Upper lobe of left lung (tissue), 6 donors: ENCODE measurements at places on chromosomes 16 and 17.
A peak's percentile ranks its signal among the peaks of the same experiment; 100 is the strongest.

DNA sequence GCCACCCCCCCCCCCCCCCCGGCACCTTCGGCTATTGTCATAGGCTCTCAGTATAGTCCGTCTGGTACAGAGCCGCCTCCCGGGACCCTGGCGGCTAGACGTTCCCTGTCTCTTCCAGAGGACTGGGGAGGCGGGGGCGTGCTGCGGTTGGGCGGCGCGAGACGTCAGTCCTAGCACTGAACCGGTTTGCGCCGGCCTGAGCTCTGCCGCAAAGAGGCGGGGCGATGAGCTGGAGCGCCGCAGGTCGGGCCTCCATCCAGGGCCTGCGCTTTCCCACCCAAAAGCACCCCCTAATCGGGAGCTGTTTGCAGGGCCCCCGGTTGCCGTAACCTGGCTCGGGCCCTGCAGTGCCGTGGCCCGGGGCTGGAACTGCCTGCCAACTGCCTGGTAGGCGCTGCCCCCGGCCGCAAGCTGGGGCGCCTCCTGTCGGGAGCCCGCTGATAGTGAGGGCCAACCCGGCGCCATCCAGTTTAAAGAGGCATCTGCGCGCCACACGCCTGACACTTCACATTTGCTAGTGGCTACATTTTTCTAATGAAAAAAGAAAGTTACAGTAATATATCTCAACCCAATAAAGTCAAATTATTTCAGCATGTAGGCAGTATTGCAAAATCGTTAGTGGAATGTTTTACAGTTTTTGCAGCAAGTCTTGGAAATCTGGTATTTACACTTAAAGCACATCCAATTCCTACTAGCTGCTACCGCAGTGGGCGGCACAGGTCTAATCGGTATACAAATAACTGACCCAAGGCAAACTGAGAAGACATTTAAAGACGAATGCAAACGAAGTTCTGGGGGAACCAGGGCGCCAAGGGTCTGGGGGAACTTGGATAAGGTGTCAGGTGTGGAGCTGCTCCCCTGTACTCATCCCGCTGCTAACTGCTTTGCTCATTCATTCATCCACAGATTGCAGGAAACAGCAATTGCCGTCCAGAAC is 753 bp upstream of the USP22 start:
- no peaks in the 10 kb centered on the region for H3K36me3 ChIP-seq
- peak; percentile 98 for DNase-seq
- H3K4me1 ChIP-seq: peaks cover 39% of the 10 kb centered on the region
- peak overlapping the region; percentile 53 for H3K4me3 ChIP-seq
- H3K27ac ChIP-seq: peak overlapping the region; percentile 100

DNA sequence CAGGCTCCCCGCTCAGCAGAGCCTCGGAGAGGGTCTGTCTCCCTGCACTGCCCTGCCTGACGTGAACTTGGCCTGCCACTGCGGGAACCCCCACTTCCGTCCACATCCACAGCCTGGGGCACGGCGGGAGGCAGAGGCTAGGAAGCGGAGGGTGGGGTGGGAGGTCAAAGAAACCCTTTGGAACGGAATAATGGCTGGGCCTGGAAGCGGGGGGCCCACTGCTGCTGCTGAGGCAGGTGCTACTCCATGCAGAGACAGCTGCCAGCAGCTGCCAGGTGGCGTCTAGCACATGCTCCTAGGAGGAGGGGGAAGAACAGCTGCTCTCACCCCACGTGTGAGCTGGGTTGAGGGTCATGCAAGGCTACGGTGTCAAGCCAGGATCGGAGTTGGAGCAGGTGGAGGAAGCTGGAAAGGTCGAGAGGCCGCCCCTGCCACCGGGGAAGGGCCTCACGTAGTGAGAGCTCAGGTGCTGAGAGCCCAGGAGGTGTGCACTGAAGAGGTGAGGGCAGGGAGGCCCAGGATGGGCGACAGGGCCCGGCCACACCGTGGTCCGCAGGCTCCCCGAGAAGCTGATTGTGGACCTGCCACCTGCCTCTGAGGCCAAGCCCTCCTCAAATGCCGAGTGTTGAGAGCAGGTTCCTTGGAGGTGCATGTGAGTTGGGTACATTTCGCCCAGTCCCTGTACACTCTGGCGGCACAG is 9.8 kb downstream of the FSCN2 start:
- no peak overlapping the region for H3K27ac ChIP-seq
- no peak overlapping the region for H3K4me3 ChIP-seq
- DNase-seq: no peak
- peaks cover 15% of the 10 kb centered on the region for H3K4me1 ChIP-seq
- H3K27me3 ChIP-seq: peaks cover 26% of the 10 kb centered on the region

DNA sequence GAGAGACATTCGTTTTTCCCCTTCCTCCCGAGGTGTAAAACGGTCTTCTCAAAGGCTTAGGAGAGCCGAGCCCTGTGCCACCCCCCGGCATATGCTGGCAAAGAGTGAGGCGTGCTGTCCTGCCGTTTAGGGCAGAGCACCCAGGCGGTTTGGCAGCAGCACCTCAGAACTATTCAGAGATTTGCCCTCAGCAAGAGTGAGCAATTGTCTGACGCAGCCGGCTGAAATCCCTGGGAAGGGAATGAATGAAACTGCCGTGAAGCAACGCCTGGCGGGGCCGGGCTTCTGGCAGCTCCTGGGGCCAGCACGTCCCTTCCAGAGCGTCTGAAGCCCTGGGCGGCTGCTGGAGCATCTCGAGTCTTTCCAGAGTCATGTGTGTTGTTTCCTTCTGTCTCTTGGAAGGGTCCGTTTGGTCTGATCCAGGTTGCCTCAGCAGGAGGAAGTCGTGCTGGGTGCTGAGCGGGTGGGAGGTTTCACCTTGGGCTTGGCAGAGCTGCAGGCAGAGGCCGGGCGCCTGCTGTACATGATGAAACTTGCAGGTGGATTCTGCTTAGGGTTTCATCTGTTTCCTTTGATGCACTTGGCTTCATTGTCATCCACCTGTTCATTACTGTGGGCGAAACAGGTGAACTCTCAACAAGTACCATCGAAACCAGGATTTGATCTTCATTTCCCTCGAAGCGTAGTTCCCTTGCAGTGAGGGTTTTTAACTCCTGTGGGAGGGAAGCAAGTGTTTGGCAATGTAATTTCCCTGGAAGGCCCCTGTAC is 35.4 kb downstream of the TBCD start:
- no peak overlapping the region for H3K4me3 ChIP-seq
- no peaks in the 10 kb centered on the region for H3K27me3 ChIP-seq
- peaks cover under 1% of the 10 kb centered on the region for H3K4me1 ChIP-seq
- H3K36me3 ChIP-seq: peaks cover 25% of the 10 kb centered on the region

- no peaks in the 10 kb centered on the region for H3K27me3 ChIP-seq
- peaks cover 17% of the 10 kb centered on the region for H3K4me1 ChIP-seq
- peaks cover 18% of the 10 kb centered on the region for H3K36me3 ChIP-seq
- no peak for DNase-seq
Measured at GRCh38 chr17:57259817-57260216, 3.5 kb downstream of the MSI2 start.

DNA sequence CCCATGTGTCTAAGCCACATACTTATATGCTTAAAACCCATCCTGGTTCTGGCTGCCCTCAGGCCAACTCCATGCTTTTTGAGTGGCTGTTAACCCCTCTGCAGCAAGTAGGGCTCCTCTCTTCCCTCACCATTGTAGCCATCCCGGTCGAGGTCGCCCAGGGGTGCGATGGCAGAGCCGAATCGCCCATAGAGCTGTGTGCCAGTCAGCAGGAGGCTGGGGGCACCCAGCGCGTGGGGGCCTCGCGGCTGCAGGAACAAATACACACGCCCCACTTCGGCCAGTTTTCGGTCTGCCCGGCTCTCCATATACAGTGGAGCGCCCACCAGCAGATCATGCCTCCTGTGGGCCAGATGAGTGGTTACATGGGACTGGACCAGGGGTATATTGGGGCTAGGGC is 6.1 kb downstream of the ITGA2B start:
- H3K36me3 ChIP-seq: no peaks in the 10 kb centered on the region
- H3K4me3 ChIP-seq: no peak overlapping the region
- H3K27me3 ChIP-seq: no peaks in the 10 kb centered on the region
- H3K4me1 ChIP-seq: peaks cover 19% of the 10 kb centered on the region
- no peak overlapping the region for H3K27ac ChIP-seq

- no peak for DNase-seq
- no peaks in the 10 kb centered on the region for H3K36me3 ChIP-seq
- no peak overlapping the region for H3K27ac ChIP-seq
Measured at GRCh38 chr16:1224558-1224957, 510 bp downstream of the TPSG1 start.

DNA sequence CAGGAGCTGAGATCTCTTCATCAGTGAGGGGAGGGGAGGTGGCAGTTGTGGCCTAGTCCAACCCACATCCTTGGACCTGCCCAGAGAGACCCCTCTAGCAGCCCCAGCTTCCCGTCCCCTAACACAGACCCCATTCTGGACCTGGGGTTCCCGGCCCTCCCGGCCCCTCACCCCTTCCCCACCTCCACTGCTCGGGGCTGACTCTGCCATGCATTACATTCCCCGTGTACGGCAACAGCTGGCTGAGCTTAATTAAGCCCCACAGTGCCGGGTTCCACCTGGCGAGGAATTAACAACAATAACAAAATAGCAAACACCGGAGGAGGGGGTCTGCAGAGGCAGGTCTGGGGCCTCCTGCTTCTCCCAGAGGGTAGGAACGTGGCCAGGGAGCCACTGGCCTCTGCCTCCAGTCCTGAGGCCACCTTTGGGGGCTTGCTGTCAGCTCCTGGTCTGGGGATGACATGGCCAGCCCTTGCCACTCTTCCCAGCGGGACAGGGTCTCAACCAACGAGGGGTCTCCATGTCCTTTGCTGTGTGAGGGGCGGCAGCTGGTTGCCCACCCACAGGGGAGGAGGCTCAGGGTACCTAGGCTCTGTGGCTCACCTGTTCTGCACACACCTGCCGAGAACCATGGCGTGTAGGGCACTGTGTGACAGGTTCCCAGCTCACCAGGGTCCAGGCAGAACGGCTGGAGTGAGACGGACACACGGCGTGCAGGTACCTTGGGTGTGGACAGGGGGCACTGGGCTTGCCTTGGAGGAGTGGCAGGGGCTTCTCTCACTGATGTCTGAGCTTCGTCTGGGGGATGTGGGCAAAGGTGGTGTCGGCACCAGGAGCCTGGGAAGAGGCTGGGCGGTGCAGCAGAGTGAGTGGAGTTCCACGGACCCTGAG is 46.9 kb upstream of the CBFA2T3 start:
- H3K4me1 ChIP-seq: no peaks in the 10 kb centered on the region
- H3K27ac ChIP-seq: no peak overlapping the region

GRCh38 chr16:19116711-19117449 is 3.1 kb downstream of the ITPRIPL2 start:
- peak overlapping the region; percentile 98 for H3K27ac ChIP-seq
- peaks cover 71% of the 10 kb centered on the region for H3K4me1 ChIP-seq
- H3K4me3 ChIP-seq: no peak overlapping the region
- peaks cover 8% of the 10 kb centered on the region for H3K27me3 ChIP-seq
